ENCODE measurements at places on chromosomes 1 and 21. TPM values are rescaled to one million over a fixed set of nuclear protein-coding genes. Genes with fewer than 3 reads are reported as not detected.

The SPRR2A gene
- total RNA-seq: not detected

The TSPEAR gene
- total RNA-seq: not detected

The SPATA45 gene
- total RNA-seq: 0.40 TPM

The EXTL1 gene
- total RNA-seq: 7.1 TPM

The NFIA gene
- total RNA-seq: 12.6 TPM

The SH2D2A gene
- total RNA-seq: not detected

The FLG2 gene
- not detected for total RNA-seq

The SUSD4 gene
- not detected for total RNA-seq

The OTUD7B gene
- total RNA-seq: 34.9 TPM

The SAMSN1 gene
- total RNA-seq: not detected

The NBPF10 gene
- total RNA-seq: 0.69 TPM
